Fibroblast of lung (primary cell): ENCODE measurements at places on chromosomes 4 and X. TPM values are rescaled to one million over a fixed set of nuclear protein-coding genes. Genes with fewer than 3 reads are reported as not detected.

The PRR32 gene
- not detected in 2 replicates for total RNA-seq

The NKX1-1 gene
- not detected in 2 replicates for total RNA-seq

The SMR3B gene
- not detected in 2 replicates for total RNA-seq

The DMP1 gene
- total RNA-seq: not detected in 2 replicates

The MID1 gene
- 8.5 and 20.3 TPM in 2 replicates for total RNA-seq

The ETNPPL gene
- not detected in 2 replicates for total RNA-seq

The ZNF182 gene
- total RNA-seq: 3.6 and 4.5 TPM in 2 replicates

The AADAT gene
- 2.6 and 3.5 TPM in 2 replicates for total RNA-seq

The ALAS2 gene
- not detected in 2 replicates for total RNA-seq

The SULT1B1 gene
- total RNA-seq: not detected in 2 replicates

The LDOC1 gene
- 3.6 and 11.9 TPM in 2 replicates for total RNA-seq

The GPR143 gene
- total RNA-seq: under 0.01 TPM in 1 of 2 replicates, not detected in the other

The TMEM144 gene
- total RNA-seq: 2.3 and 4.6 TPM in 2 replicates

The EFHC2 gene
- 0.77 and 2.6 TPM in 2 replicates for total RNA-seq

The L1CAM gene
- under 0.01 and 0.99 TPM in 2 replicates for total RNA-seq

The AMBN gene
- not detected in 2 replicates for total RNA-seq

The HELT gene
- total RNA-seq: not detected in 2 replicates

The CXCL3 gene
- total RNA-seq: 1.3 and 2.5 TPM in 2 replicates

The APOO gene
- total RNA-seq: 6.2 and 8.1 TPM in 2 replicates

The SPATA18 gene
- 17.7 and 20.5 TPM in 2 replicates for total RNA-seq

The POLN gene
- total RNA-seq: 4.9 and 5.6 TPM in 2 replicates

The ZNF674 gene
- total RNA-seq: 6.9 and 8.3 TPM in 2 replicates

The FAM47A gene
- not detected in 2 replicates for total RNA-seq

The PDZD11 gene
- total RNA-seq: 45.7 and 53.3 TPM in 2 replicates

The TBC1D8B gene
- total RNA-seq: 5.4 and 9.1 TPM in 2 replicates

The SOX3 gene
- total RNA-seq: not detected in 2 replicates

The PLS3 gene
- 223 and 277 TPM in 2 replicates for total RNA-seq

The MEPE gene
- not detected in 2 replicates for total RNA-seq
